ENCODE measurements at places on chromosomes 1 and 21. TPM values are rescaled to one million over a fixed set of nuclear protein-coding genes. Genes with fewer than 3 reads are reported as not detected.

The AIRE gene
- total RNA-seq, result 2.0 TPM

The CR1L gene
- total RNA-seq, result not detected

The PTPN7 gene
- 302 TPM for total RNA-seq

The SV2A gene
- 21.9 TPM for total RNA-seq

The IQCC gene
- 2.5 TPM for total RNA-seq

The SLC25A34 gene
- total RNA-seq, result 1.6 TPM

The PLOD1 gene
- total RNA-seq, result 27.7 TPM
